ENCODE measurements at places on chromosomes 4 and X.

- DNase-seq: no peak
These were observed 3.6 kb upstream of the PDE5A start for GRCh38 chr4:119632216-119632615.

GRCh38 chr4:115158296-115158695 is 44.9 kb upstream of the NDST4 start:
- DNase-seq: no peak

- no peak for DNase-seq
These were observed 99.6 kb upstream of the AFAP1 start for GRCh38 chr4:8039290-8039689.

- no peak for DNase-seq
These were observed 23.8 kb upstream of the NSG1 start for GRCh38 chr4:4362991-4363697.

DNA sequence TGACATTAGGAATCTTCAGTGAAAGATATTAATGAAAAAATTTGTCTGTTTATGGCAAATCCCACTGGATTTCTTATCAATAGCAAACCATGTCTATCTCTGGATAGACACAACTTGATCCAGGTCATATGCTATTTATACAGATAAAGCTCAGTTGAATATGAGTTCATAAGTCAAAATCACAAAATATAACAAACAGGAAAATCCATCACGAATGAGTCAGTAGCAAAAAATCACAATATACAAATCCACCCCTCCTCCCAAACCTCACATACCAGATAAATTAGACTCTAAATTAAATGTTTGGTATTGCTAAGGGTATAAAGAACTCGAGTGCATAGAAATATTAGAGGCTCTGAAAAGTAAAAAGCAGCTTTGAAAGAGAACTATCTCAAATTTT is 420.5 kb downstream of the TLL1 start:
- no peak for DNase-seq

DNA sequence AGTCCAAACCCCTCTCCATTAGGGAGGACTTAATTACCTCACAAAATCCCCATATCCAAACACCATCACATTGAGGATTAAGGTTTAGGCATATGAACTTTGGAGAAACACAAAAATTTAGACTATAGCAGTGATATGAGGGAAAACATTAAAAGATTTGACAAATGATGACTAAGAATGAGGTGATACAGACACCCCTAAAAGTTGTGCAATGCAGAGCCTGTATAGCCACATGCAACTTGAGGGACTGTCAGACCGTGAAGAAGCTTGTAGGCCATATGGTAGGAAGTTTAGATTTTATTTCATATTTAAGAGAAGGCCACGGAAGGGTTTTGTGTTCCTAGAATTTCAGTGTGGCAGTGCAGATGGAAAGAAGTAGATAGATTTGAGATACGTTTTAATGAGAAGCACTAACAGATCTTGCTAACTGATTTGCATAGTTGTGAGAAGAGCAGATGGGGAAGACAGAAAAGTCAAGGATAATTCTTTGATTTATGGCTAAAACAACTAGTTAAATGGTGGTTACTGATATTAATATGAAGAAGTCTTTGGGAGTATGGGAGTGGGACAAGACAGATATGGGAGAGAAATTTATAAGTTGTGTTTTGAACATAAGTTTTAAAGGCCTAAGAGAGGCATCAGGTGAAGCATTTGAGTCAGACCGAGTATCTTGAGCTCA is 5.5 kb upstream of the FIP1L1 start:
- DNase-seq: no peak

- no peak for DNase-seq
These were observed 36.0 kb upstream of the SMARCAD1 start for GRCh38 chr4:94171616-94172015.

GRCh38 chr4:41815473-41815872 is 66.9 kb upstream of the PHOX2B start:
- no peak for DNase-seq

- no peak for DNase-seq
These were observed 22.3 kb downstream of the GAB3 start for GRCh38 chrX:154728431-154729190.

- DNase-seq: no peak
These were observed 6.4 kb downstream of the MSN start for GRCh38 chrX:65673857-65674203.

DNA sequence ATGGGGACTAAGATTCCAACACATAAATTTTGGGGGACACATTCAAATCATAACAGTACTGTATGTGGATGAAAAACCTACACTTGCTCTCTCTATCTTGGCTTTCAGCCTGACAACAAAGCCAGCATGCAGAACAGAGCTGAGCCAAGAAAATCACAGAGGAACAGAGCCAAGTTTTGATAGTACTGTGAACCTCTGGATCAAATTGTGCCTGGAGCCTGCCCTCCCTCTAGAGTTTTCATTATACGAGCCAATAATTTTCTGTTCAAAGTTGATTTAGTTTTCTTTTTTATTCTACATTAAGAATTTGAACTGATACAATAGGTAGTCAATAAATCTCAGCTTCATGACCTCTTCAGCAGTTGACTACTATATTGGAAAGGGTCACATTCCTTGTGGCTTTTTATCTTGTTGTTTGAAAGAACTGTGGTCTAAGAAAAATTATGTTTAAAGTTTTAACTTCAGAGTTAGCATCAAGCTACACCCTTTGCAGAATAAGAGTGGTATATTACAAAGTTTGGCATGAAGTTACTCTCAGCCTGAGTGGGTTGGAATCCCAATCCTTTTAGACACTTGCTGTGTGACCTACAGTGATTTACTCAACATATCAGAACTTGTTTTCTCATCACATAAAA is 31.1 kb downstream of the GRID2 start:
- DNase-seq: no peak

DNA sequence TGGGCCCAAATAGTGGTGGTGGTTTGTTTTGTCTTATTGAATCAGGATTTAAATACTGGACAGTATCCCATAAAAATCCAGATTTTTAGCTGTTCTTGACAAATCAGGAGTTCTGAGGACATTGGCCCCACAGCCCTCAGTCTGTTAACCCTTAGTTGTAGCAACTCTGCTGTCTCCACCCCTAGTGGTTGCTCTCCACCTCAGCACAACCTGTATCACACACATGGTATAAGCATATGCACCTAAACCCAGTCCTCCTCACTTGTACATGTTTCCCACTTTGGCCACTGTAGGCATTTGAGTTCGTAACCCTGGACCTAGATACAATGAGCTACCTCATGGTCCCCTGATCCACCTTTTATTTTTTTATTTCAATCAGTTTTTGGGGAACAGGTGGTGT is 75.9 kb downstream of the MRPL1 start:
- DNase-seq: no peak

DNA sequence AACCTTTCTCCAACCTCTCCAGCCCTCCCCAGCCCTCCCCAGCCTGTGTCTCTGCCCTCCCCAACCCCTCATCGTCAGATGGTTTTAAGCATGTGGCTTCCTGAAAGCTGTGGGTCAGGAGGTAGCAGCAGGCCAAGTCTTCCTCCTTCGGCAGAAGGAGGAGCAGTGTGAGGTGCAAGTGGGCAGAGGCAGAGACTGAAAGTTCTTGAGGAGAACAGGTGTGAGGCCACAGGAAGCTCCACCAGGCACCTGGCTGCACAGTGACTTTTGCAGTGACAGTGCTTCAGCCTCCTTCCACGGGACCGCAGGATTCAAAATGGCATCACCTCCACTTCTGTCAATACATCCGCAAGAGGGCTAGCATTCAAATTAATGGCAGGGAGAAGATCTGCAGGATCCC is 203.9 kb upstream of the LEF1 start:
- DNase-seq: no peak

- DNase-seq: no peak
These were observed 982.4 kb upstream of the HS3ST1 start for GRCh38 chr4:12411072-12411471.

Measured in stimulated activated CD4-positive, alpha-beta T cell treated with anti-CD3 and anti-CD28 coated beads, Interleukin-1b, Interleukin-23, amount 100 ng/mL, for 1 hour (primary cell).